ENCODE measurements at places on chromosomes 2 and 18.

- no peak for DNase-seq
These were observed 34.4 kb upstream of the PARD3B start for GRCh38 chr2:204510709-204511420.

DNA sequence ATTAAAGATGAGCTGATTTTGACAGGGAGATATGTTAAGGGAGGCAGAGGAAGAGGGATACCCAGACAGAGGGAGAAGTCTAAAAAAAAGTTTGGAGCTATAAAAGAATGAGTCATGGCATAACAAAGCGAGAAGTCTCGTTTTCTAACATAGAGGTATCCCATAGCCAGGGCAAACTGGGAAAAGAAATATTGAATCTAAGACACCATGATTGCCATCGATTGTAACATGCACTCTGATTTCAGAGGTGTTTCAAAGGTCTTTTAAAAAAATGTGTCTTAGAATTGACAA lies 110.7 kb downstream of the MDH1 start:
- no peak for DNase-seq

DNA sequence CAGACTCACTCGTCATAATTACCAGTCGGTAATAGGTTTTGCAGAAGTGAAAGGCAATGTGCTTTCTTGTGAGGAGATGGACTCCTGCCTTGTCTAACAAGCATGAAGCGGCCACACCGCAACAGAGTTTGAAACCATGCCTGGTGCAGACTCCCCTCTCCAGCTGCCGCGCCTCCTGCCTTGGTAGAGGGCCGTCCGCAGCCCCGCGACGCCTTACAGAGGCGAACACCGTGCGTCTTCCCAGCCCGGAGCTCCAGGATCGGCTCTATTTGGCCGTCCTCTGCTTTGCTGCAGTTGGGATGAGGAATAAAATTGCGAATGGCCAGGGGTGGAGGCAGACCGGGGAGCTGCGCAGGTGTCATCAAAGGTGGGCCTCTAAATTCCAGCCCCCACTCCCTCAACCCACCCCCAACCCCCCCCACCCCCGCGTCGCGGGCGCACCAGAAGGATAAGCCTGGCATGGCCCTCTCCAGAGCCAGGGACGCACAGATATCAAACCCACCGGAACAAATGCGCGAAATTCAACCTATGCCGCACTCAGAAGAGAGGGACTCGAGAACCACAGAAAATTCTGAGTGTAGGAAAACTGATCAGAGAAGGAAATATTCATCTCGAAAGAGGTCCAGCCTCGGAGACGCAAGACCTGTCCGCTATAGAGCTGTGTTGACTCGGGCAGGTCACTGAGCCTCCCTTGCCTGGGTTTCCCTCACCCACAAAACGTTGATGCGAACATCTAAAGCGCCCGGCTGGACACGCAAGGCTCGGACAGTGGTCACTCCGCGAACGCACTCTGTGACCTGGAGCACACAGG lies 1.1 kb downstream of the TRABD2A start:
- no peak for DNase-seq

- DNase-seq = no peak
These were observed 657 bp downstream of the SGPP2 start for GRCh38 chr2:222424729-222425671.

GRCh38 chr18:36139245-36139644 lies 9.5 kb downstream of the ELP2 start:
- no peak for DNase-seq

- no peak for DNase-seq
These were observed 1.8 kb upstream of the CPO start for GRCh38 chr2:206937555-206937954.

DNA sequence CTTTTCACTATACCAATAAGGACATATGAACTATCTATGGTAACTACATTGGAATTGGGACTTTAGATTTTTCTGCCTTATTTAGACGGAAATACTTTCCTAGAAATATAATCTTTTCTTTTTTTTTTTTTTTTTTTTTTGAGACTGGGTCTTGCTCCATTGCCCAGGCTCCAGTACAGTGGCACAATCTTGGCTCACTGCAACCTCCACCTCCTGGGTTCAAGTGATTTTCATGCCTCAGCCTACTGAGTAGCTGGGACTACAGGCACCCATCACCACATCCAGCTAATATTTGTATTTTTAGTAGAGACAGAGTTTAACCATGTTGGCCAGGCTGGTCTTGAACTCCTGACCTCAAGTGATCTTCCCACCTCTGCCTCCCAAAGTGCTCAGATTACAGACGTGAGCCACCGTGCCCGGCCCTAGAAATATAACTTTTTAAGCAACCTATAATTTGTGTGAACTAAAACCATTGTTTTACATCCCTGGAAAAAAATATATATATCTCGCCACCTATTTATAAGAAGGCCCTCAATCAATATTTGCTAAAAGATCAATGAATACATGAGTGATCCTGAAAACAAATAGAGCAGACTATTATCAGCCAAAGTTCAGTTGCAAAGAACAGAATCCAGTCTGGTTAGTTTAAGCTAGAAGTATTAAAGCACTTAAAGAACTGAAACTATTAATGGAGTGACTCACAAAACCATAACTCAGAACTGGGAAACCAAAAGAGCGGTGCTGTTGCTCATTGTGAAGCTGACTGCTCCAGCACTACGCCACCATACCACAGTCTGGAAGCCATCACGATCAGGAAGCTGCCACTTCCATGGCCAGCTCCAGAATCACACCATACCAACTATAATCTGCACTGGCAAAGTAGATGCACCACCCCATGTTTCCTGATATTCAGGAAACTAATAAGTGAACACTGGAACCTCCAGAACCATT lies 8.4 kb upstream of the HNRNPLL start:
- no peak for DNase-seq

DNA sequence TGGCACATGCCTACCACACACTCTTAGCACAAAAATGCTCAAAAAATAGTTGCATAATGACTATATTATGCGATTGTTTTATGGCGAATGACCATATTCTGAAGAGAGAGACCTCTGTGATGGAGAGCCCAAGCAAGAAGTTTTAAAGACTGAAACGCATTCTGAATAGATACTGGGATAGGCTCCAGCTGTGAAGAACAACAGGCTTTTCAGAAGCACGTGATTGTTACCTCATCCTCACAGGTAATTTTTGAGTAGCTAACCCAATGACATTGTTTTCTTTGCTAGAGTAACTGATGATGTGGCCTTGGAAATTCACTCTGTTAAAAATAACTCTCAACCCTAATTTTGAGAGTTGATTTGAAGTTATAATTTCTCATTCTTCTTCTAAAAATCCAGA lies 2.0 kb upstream of the DDX18 start:
- no peak for DNase-seq

DNA sequence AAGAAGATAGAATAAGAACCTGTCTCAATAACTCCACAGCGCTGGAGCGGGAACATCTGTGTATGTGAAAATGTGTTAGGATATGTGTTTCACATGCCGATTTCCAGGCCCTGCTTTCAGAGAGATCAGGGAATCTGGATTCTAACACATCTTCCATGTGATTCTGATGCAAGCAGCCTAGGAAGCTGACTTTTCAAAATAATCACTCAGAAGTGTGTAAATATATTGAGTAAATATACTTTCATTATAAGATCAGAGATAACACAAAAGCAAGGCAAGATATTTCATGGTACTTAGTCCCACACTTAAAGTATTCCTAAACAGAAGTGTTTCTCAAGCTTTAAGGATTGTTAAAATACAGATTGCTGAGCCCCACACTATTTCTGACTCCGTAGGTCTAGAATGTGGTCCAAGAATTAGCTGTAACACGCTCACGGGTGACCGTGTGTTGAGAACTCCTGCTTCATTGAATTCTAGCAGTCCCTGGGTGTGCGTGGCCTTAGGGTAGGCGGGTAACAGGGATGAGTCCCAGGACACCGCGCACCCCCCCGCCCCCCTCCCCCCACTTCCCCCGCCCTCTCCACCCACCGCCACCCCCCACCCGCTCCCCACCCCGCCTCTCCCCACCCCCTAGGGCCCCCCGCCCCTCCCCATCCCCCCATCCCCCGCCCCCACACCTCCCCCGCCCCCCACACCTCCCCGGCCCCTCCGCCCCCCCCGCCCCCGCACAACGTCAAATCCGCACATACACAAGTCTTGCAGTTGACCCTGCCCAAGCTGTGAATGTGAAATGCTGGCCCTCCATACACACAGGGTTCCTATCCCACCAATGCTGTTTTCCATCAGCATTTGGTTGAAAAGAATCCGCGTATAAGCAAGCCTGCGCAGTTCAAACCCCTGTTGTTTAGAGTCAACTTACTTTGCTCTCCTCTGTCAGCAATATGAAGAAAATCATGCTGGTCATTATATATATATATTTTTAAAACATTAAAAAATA lies 94.2 kb upstream of the SLC39A10 start:
- DNase-seq = no peak

GRCh38 chr18:58896268-58896667 lies 31.6 kb downstream of the ZNF532 start:
- DNase-seq = no peak

DNA sequence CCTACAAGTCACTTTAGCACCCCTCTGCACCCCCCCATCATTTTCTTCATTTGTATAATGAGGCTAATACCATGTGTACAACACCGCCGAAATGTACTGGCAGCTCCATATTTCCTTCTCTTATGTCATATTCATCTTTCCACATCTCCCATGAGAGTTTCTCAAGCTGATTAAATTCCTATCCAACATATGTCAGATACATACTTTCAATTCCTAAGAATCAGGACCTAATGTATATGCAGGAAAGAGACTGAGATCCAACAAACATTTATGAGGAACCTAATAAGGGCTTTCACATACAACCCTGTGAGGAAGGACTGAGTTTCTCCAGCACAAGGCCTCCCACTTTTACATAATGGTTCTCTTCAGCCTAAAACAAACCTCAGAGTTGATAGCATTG lies 41.9 kb downstream of the PRKD3 start:
- DNase-seq = no peak

DNA sequence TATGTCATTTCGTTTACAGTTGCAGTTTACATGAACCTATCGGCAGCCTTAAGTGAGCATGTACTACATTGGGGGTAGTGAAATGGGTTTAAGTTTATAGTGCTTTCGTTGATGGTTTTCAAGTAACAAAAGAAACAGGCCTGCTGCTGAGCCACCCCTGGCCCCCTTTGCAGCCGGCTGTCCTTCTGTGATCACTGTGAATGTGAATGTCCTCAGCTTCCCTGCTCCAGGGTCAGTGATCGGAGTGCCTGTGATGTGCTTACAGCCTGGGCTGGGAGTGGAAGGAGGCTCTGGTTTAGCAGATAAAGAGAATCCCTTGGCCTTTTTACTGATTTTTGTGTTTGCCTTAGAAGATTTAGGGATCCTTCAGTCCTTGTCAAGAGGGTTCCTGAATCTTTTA lies 154.2 kb downstream of the FAM210A start:
- DNase-seq = no peak

GRCh38 chr2:235054475-235054874 lies 102.7 kb downstream of the SH3BP4 start:
- no peak for DNase-seq

DNA sequence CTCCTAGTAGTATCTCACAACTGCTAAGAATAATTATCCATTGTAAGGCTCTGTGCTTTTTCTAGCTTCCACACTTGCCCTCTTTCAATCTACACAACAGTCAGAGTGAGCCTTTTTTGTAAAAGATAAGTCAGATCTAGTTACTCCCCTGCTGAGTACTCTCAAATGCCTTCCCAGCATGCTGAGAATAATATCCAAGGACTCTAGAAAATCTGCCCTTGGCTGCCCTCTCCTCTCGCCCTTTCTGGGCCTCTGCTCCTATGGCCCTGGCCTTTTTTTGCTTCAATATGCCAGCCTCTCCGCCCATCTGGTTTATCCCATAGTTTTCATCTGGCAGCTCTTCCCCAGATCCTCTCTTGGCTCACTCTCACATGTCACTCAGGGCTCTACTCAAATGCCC lies 455.9 kb upstream of the UBE2E3 start:
- DNase-seq = no peak

- no peak for DNase-seq
These were observed 722 bp downstream of the MAP4K4 start for GRCh38 chr2:101698014-101698843.

GRCh38 chr2:213078686-213079085 lies 72.7 kb downstream of the IKZF2 start:
- no peak for DNase-seq

DNA sequence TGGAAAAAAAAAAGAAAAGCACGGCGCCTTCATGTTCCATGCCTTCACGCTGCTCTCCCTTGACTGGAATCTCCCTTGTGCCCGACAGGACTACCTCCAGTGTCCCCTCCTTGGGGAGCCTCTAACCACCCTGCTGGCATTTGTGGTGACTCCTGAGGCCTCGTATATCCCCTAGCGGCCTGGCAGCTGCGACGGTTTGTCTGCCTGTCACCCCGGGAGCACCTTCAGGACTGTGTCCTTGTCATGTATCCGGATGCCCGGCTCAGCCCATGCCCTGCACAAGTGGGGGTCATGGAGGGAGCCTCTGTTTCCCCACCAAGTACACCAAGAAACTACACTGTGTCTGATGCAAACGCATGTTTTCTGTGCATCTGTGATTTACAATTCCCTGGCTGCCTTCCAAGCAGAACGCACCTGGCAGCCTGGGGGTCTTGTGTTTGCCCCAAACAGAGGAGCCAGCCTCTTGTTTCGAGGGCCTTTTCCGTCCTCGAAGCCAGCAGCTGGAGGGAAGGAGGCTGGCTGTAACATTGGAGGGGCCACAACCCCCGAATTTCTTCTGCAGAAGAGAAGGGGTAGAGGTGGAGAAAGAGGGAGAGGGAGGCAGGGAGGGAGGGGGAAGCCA lies 18.9 kb downstream of the TWIST2 start:
- DNase-seq = no peak

DNA sequence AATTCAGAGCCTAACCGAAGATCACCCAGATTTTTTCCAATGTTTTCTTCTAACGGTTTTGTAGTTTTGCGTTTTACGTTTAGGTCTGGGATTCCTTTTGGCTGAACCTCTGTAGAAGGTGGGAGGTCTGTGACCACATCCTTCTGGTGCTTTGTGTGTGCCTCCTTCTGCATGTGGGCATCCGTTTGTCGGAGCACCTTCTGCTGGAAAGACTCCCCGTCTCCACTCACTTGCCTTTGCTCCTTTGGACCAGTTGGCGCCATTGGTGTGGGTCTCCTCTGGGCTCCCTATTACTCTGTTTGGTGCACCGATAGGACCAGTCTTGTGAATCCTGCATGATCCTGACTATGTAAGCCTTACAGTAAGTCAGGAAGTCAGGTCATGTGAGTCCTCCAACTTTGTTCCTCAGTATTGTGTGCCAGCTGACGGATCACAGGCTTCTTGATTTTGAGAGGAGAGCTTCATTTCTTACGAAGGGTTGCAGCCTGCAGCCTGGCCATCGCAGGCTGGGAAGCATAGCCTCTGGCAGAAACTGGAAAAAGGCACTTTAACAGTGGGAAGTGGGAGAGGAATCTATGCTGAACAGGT lies 13.6 kb downstream of the AQP12A start:
- DNase-seq = no peak

GRCh38 chr2:232321817-232322559 lies 56.6 kb upstream of the ALPP start:
- DNase-seq = no peak

GRCh38 chr2:33267756-33268155 lies 208.7 kb upstream of the RASGRP3 start:
- DNase-seq = no peak

- DNase-seq = peak; percentile 27
These were observed 15.9 kb upstream of the ATP6V1B1 start for GRCh38 chr2:70919672-70920366.
